ENCODE measurements at places on chromosomes 1 and 21. TPM values are rescaled to one million over a fixed set of nuclear protein-coding genes. Genes with fewer than 3 reads are reported as not detected.

ALPL gene
- total RNA-seq, result 0.70 TPM

DNA sequence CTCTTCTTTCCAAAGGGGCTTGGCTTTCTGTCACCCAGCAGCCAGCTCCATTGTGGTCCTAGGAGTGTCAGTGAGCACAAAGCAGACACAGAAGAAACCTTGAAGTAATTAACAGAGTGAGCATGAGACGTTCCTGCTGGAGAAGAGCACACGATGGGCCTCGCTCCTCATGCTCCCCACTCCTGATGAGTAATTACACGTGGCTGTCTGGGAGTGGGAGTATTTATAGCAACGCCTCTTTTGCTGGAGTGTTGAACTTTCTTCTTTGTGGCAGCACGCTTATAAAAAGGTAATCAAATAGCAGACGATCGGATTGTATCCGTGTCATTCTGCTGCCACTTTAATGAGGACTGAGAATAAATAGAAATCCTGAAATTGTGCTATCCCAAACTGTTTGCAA is 185.8 kb downstream of the CAMTA1 start:
- no peaks in the 10 kb centered on the region for H3K4me1 ChIP-seq
- no peak for DNase-seq
- H3K27me3 ChIP-seq, result no peaks in the 10 kb centered on the region

- peaks cover 7% of the 10 kb centered on the region for H3K4me1 ChIP-seq
- H3K4me3 ChIP-seq, result no peak overlapping the region
- no peaks in the 10 kb centered on the region for H3K27me3 ChIP-seq
- peak overlapping the region; percentile 3 for H3K27ac ChIP-seq
- DNase-seq, result peak; percentile 76
These were observed 31.6 kb downstream of the OSBPL9 start for GRCh38 chr1:51648180-51649109.

DNA sequence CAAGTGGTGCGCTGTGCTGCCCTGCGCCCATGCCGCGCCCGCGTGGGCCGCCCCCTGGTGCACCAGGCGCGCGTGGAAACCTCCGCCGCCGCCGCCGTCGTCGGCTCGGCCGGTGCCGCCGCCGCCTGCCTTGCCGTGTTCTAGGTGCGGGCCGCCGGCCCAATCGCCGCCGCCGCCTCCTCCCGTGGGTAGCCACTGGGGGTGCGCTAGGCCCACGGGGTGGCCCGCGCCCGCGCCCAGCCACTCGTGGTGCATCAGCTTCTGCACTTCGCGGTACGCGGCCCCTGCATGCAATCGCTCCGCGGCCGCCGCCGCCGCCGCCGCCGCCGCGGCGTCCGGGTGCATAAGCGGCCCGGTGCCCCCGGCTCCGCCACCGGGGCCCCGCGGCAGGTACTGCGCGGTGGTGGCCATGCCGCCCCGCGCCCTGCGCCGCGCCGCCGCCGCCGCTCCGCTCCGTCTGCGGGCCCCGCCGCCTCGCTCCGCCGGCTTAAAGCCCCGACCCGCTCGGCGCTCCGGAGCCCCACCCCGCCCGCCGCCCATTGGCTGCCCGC is at the start of gene POU3F1:
Gene POU3F1 (minus strand): TSS at position 461 of the 551 bp plus-strand sequence. CDS start 50 bp downstream, at position 411.
- H3K27me3 ChIP-seq, result peaks cover 3% of the 10 kb centered on the region
- H3K4me1 ChIP-seq, result peaks cover 19% of the 10 kb centered on the region
- no peak for DNase-seq
- peak within 1 kb of the TSS; percentile 42 for H3K27ac ChIP-seq
- peak within 1 kb of the TSS; percentile 69 for H3K4me3 ChIP-seq
- no peaks in the 10 kb centered on the region for H3K36me3 ChIP-seq

GRCh38 chr1:208256556-208256955 is 12.4 kb upstream of the PLXNA2 start:
- no peak overlapping the region for H3K4me3 ChIP-seq
- no peaks in the 10 kb centered on the region for H3K27me3 ChIP-seq
- H3K4me1 ChIP-seq, result no peaks in the 10 kb centered on the region
- H3K36me3 ChIP-seq, result no peaks in the 10 kb centered on the region
- no peak overlapping the region for H3K27ac ChIP-seq
- DNase-seq, result no peak
